Fibroblast of pulmonary artery (primary cell): ENCODE measurements at places on chromosomes 4 and X.

GRCh38 chrX:48940404-48940955 is 16.9 kb downstream of the OTUD5 start:
- no peak for DNase-seq

DNA sequence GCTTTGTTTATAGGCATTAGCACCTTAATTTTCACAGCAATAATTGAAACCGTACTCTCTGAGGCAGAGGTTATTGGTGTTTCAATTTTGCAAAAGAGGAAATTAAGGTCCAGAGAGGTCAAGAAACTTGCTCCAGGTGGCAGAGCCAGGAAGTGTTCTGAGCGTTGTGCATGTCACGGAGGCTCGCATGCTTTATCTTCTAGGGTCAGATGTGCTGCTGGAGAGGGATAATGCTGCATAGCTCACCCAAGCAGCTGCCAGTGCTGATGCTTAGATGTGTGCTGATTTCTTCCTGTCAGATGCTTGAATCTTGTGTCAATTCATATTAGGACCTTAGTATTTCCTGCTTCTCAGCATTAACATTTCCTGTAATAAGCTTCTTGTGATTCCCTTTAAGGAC is 13.0 kb upstream of the FGF5 start:
- DNase-seq = no peak

DNA sequence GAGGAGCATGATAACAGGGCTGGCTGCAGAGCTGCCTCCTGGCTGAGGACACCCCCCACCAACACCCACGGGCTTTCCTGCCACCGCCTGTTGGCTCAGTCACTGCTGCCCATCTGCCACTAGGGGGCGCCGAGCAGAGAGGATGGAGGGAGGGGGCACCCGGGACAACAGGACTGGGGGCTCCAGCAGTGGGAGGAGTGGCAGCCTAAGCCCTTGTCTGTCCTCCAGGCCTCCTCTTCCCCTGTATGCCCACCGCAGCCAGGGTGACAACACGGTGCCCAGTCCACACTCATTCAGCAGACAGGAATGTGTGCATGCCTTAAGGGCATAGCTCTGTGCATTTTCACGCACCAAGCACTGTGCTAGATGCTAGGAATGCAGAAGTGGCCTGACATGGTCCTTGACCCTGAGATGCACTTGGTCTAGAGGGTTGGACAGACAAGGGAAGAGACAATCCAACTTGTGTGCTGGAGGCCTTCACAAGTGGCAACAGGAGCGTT is 149.9 kb downstream of the AMMECR1 start:
- DNase-seq = no peak

DNA sequence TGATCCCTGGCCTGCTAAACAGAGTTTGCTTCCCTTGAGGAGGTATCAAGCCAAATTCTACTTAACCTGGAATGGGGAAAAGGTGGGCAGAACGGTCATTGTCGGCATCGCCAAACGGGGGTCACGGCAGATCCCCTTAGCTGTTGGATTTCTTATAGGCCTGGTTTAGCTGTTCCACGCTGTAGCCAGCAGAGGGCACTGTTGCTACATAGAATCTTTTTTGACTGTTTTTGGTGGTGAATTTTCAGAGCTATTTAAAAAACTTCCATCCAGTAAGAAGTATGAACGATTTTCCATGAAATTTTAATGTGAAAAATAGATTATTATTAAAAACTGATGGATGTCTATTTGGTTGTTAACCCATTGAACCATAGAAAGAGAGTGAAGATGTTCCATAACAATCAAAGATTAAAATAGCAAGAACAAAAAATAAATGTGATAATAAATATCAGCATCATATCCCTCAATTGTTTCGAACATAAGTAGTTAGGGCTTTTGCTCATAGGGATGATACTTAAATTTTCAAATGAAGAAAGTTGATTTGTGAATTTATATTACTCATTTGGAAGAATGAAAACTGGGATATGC is 56.6 kb downstream of the LINC00632 start:
- peak; percentile 78 for DNase-seq

DNA sequence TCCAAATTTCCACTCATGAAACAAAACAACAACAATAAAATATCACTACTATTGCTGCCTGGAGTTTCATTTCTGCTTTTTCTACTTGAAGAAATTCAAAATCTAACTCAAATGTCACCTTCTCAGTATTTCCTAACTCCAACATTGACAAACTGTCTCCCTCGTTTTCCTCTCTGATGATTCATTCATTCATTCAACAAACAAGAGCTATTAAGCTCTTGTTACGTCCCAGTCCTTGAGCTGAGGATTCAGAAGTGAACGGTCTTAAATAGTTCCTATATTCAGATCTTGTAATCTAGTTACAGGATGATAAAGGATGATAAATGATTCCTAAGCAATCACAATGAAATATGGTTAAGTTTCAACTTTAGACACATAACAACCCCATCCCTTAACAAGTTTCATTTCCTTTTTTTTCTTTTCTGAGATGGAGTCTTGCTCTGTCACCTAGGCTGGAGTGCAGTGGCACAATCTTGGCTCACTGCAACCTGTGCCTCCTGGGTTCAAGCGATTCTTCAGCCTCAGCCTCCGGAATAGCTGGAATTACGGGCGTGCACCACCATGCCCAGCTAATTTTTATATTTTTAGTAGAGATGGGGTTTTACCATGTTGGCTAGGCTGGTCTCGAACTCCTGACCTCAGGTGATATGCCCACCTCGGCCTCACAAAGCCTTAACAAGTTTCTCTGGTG is 1.7 kb downstream of the SLC9B2 start:
- DNase-seq = peak; percentile 16

DNA sequence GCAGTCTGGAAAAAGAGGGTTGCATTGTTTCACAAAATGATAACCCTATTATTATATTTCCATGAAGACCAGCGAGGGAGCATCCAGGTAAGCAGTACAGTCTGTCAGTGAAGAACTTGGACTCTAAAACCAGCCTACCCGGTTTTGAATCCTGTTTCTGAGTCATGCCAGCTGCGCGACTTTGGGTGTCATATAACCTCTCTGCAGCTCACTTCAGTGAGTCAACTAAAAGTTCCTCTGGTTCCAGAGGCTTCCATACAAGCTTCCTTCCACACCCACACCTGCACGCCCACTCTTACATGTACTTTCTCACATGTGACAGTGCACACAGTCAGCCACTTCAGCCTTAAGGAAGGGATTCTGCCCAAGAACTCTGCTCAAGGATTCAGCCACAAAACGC is 49.8 kb upstream of the PRPS2 start:
- no peak for DNase-seq

- peak; percentile 6 for DNase-seq
Measured at GRCh38 chrX:55907968-55908607, 190.5 kb downstream of the RRAGB start.

GRCh38 chr4:52833941-52834525 is 28.1 kb upstream of the RASL11B start:
- no peak for DNase-seq

GRCh38 chr4:95835672-95836071 is 4.2 kb upstream of the PDHA2 start:
- DNase-seq = no peak

- DNase-seq = peak; percentile 70
Measured at GRCh38 chr4:24210332-24210902, 320.6 kb upstream of the PPARGC1A start.

DNA sequence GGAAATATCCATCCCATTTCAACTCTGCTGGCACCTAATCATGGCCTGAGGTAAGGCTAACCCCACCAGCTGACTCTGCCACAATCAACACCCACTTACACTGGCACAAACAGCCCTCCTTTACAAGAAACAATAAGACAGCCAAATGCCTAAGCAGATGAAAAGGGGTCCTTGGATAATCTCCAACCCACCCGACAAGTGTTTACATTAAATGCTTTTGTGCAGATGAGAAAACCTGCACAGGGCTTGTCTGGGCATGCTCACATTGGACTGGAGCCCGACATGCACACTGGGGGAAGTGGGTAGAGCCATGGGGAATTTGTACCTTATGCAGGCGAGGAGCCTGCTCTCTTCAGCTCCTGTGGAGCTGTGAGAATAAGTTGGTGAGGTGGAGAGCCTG is 138.9 kb upstream of the ITM2A start:
- DNase-seq = no peak

- peak; percentile 36 for DNase-seq
Measured at GRCh38 chr4:146477054-146477453, 44.7 kb downstream of the SLC10A7 start.

- no peak for DNase-seq
Measured at GRCh38 chr4:158169506-158169905, 3.3 kb downstream of the GASK1B start.

DNA sequence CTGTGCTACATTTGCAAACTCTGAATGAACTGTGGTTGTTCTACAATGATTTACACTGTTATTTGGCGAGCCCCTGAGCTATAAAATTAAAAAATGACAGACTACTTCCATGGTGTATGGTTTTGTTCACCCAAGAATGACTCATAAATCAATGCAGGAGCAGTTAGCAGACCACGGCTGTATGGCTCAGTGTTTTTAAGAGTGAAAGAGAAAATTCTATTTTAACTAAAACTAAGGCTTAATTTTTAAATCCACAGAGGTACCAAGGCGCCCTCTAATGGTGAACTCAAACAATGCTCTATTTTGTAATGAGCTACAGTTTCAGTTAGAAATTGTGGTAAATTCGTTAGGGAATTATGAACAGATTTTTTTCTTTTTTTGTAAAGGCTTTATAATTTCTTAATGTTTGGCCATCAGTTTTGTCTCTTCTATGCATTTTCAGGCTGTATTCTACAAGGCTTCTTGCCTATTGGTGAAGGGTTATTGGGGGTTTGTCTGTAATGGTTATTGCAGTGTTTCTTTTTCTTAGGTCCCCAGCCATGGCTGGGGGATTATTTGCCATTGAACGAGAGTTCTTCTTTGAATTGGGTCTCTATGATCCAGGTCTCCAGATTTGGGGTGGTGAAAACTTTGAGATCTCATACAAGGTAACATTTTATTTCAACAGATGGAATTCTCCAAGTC is 32.5 kb downstream of the HMGB2 start:
- DNase-seq = peak; percentile 57

- DNase-seq = no peak
Measured at GRCh38 chr4:160159457-160159856, 1056.6 kb downstream of the RAPGEF2 start.

DNA sequence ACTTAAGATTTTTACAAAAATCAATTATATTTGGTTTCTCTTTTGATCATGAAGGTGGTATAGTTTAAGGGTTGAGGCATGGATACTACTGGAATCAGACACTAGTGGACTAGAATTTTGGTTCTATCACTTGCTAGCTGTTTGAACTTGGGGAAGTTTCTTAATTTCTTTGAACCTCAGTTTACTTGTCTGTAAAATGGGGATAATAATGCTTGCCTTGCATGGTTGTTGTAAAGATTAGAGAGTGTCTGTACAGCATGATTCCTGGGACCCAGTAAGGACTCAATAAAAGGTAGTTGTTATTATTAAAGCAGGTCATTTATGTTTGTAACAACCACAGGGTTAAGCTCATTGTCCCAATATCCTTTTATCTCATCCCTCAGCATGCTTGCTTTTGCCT is 36.0 kb downstream of the TMEM164 start:
- DNase-seq = no peak

DNA sequence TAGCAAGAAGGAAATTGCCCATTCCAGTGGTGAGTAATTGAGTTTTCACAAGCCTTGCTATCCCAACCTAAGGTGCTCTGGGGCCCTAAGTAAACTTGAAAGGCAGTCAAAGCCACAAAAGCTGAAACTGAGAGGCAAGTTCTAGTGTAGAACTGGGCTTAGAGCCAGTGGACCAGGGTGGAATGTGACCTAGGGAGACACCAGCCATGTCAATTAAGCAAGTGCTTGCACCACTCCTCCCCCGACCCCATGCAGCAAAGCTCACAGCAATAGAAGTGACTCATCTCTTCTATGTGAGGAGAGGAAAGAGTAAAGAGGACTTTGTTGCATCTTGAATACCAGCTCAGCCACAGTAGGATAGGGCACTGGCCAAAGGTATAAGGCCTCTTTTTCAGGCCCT is 486.1 kb upstream of the POU3F4 start:
- no peak for DNase-seq

- DNase-seq = peak; percentile 4
Measured at GRCh38 chr4:80484712-80485111, 149.2 kb downstream of the CFAP299 start.

DNA sequence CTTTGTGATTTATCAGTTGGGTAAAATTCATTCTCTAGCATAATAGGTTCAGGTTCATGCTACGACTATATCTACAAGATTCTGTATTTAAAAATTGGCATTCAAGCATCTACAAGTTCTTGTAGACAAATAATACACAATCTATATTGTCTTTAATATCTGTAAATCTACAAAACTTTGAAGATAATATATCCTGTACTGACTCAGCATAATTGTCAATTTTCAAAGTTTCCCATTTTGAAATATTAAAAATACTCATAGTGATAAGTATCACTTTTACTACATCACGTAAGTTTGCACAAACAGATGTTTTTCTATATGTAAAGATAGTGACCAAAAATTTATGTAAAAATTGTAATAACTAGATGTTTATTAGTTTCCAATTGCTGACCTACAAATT is 360.6 kb downstream of the FSTL5 start:
- no peak for DNase-seq

- DNase-seq = no peak
Measured at GRCh38 chr4:11429699-11430045, 978 bp upstream of the HS3ST1 start.

DNA sequence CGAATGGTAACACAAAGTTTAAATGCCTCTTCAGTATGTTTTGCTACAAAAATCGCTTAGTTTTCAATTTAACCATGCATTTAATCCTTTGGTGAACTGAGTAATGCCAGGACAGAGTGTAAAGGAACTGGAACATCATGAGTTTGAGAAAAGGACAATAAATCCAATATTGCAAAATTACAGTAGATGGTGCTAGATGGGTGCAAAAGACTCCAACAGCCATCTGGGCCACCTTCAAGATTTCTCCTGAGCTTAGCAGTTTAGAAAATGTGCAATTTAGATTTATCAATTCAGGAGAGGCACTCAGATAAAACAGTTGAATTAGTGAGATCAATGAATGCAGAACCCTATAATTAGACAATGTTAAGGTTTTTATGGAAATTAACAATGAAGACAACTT is 33.2 kb upstream of the MID1IP1 start:
- peak; percentile 58 for DNase-seq

GRCh38 chr4:114019276-114019968 is 40.0 kb upstream of the ARSJ start:
- peak; percentile 69 for DNase-seq

DNA sequence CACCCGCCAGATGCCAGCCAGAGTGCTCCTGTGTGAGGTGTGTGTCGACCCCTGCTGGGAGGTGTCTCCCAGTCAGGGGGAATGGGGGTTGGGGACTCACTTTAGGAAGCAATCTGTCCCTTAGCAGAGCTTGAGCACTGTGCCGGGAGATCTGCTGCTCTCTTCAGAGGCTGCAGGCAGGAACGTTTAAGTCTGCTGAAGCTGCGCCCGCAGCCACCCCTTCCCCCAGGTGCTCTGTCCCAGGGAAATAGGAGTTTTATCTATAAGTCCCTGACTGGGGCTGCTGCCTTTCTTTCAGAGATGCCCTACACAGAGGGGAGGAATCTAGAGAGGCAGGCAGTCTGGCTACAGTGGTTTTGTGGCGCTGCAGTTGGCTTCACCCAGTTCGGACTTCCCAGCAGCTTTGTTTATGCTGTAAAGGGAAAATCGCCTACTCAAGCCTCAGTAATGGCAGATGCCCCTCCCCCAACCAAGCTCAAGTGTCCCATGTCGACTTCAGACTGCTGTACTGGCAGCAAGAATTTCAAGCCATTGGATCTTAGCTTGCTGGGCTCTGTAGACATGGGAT is 80.8 kb downstream of the CCSER1 start:
- no peak for DNase-seq
